ENCODE measurements at places on chromosomes 2 and 18.

GRCh38 chr2:230830428-230830827, 34.3 kb upstream of the ITM2C start:
- DNase-seq = no peak

GRCh38 chr18:60027397-60027796, 127.6 kb downstream of the PMAIP1 start:
- DNase-seq = no peak

DNA sequence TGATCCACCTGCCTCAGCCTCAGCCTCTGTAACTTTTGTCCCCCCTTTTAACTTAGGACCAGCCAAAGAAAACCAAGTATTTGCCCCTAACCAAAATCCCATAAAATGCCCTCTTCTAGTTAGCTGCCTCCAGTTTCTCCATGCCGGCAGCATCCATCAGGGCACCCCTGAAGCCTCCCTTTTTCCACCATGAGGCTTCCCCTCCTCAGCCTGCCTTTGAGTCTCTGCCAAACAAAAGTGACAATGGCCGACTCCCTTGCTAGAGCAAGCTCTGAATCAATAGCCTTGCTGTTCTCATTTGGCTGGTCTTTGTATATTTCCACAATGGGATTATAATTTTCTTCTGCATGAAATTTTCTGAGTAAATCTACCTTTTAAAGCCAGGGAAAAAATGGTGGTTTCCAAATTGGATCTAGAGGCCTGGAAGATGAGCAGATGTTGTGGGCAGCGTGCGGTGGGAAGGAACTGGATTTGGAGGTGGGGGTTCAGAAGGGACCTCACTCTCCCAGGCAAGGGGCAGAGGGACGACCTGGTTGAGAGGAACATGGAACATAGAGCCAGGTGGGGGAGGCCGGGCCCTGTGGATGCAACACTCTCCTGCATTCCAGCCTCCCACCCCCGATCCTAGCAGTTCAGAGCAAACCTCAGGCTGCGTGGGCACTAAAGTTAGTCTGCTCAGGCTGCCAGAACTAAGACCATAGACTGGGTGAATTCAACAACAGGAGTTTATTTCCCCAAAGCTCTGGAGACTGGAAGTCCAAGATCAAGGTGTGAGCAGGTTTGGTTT, 80.6 kb downstream of the HS6ST1 start:
- no peak for DNase-seq

GRCh38 chr2:128477891-128478290, 159.2 kb upstream of the HS6ST1 start:
- DNase-seq = no peak

GRCh38 chr2:85255813-85256594, 71.8 kb downstream of the TGOLN2 start:
- DNase-seq = no peak

- DNase-seq = no peak
Measured at GRCh38 chr2:220930271-220931076, 641.6 kb downstream of the EPHA4 start.

DNA sequence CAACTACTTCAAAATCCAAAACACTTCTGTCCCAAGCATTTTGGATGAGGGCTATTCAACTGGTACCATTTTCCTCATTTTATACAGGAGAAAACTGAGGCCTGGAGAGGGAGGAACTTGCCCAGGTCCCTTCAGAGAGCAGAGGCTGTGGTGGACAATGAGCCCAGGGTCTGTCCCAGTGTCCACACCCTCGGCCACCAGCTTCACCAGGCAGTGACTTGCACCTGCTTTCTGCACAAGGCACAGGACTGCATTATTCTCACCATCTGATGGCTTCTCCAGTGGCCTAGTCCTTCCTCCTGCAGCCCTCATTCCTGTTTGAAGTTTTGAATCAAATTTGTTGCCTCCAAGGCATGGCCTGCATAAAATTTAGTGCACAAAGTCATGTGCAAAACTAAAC, 53.3 kb downstream of the RNF144A start:
- DNase-seq = no peak

DNA sequence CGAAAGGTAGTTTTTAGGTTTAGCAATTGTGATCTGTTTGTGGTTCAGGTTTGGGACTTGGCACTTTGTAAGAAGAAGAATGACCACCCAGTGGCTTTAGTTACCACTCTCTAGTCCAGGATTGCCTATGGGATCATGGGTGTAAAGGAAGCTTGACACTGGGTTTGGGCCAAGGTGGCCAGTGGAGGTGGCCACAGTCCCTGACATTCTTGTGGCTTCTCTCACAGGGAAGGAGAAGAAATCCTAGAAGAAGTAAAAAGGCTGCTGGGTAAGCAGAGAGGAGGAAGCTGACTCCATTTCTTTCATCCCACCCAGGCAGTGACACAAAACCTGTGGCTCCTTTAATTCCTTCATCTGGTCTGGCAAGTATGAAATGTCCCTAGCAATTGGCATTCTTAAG, 394.7 kb downstream of the CLIP4 start:
- no peak for DNase-seq

DNA sequence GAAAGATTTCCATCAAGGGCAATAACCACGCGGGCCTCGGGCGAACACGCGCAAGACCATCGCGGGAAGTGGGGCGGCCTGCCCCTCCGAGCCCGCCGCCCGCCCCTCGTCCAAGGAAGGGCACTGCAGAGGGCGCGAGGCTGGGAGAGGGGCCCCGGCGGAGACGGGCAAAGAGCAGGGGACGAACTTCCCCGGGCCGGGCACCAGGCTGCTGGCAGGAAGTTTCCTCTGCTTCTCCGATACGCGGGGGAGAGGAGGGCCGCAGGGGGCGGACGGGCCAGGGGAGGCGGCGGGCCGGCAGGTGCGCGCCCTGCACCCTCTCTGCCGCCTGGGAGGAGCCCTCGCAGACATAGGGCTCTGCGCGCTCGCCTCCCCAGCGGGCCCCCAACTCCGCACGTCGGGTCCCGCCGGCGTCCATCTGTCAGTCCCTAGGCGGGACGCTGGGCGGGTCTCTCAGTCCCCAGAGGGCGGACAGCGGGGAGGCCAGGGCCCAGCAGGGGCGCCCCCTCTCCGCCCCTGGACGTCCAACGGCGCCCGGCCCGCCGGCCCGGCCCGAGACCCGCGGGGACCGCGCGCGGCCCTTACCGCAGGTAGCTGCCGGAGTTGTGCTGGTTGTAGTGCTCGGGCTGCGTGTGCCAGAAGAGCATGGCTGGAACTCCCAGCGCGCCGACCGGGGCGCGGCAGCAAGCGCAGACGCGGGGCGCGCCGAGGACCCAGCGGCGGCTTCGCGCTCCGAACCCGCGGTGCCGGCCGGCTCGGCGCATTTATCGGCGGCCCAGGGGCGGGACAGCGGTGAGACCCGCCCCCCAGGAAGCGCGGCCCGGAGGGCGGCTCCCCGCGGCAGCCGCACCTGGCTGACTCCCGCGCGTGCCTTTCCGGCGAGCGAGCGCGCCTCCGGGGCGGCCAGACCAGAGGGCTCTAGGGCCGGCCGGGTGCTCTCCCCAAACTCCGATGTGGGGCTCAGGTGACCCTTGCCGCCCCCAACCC, at the start of gene TFCP2L1:
Gene TFCP2L1 (minus strand): TSS at position 740 of the 987 bp plus-strand sequence. CDS start 93 bp downstream, at position 647.
- no peak for DNase-seq

GRCh38 chr2:240289701-240290431, 145.6 kb upstream of the GPC1 start:
- DNase-seq = no peak

- no peak for DNase-seq
Measured at GRCh38 chr2:38148501-38148900, 72.5 kb upstream of the CYP1B1 start.

DNA sequence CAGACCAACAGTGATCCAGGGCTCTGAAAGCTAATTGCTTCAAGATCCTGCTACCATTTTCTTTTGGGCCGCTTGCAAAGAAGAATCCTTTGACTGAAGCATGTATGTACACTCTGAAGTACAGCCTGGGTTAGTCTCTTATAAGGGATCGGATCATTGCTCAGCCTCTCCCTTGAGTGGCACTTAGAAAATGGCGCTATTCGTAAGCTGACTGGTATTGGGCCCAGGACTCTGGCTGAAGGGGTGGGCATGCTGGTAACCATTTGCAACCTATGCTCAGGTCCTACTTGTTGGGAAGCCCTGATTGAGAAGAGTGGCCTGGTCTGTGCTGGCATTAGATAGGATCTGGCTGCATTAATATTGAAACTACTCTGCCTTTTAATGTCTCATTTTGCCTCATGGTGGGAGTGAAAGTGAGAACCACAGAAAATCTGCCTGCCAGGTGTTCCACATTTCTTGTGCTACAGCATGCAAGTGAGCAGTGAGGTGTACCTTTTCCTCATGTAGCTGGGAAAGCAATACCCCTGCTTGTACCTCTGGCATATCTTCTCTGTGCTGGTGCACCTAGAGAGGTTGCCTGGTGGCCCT, 661 bp upstream of the MGAT5 start:
- DNase-seq = no peak

DNA sequence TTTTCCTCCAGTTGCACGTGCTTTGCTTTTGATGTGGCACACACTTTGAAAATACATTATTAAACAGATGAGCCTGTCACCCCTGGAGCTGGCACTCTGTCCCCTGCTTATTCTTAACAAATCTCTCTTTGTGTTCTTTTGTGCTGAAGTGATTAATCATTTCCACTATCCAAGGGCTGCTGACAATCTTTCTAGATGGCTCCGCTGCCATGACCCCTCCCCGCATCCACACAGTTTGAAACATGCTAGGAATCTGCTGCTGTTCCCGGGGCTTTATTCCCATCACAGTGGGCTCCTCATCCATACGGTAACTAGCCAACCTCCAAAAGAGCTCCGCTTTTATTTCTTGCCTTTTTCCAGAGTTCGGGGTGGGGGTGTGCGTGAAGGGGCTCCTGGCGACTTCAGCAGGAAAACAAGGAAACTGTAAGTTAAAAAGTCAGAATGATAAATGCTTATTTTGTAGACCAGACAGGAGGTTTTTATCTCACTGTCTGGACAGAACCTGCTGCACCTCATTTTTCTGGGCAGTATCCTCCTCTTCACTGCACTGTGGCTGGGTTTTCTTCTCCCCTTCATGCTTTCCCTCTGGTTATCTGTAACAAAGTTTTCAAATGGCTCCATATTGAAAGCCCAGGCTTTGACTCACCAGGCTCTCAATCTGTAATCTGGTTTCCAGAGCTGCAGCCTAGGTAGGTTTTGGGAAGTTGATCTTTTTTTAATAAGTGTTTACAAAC, 319.7 kb downstream of the AFF3 start:
- DNase-seq = no peak
